Activated naive CD8-positive, alpha-beta T cell treated with anti-CD3 and anti-CD28 coated beads for 36 hours (primary cell): ENCODE measurements at places on chromosomes 5 and 9.
A peak's percentile ranks its signal among the peaks of the same experiment; 100 is the strongest.

DNA sequence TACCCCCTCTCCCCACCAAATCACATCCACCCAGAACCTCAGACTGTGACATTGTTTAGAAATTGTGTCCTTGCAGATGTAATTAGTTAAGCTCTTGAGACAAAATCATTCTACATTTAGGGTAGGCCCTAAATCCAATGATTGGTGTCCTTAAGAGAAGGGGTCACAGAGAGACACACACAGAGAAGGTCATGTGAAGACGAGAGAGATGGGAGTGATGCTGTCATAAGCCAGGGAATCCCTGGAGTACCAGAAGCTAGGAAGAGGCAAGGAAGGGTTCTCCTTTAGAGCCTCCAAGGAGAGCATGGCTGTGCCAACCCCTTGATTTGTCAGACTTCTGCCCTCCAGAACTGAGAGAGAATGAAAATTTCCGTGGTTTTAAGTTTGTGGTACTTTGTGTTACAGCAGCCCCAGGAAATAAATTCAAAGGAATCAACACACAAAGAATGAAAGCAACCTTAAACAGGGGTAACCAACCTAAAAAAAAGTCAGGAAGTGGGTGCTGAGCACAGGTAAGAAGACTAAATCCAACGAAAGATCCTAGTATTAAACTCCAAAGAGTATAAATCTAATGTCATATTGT lies 33.6 kb downstream of the TIMD4 start:
- DNase-seq: peak; percentile 7

- DNase-seq: no peak
Observed at GRCh38 chr5:176679365-176680225, 32.3 kb downstream of the TSPAN17 start.

- DNase-seq: no peak
Observed at GRCh38 chr9:132509928-132510874, 72.2 kb upstream of the BARHL1 start.

DNA sequence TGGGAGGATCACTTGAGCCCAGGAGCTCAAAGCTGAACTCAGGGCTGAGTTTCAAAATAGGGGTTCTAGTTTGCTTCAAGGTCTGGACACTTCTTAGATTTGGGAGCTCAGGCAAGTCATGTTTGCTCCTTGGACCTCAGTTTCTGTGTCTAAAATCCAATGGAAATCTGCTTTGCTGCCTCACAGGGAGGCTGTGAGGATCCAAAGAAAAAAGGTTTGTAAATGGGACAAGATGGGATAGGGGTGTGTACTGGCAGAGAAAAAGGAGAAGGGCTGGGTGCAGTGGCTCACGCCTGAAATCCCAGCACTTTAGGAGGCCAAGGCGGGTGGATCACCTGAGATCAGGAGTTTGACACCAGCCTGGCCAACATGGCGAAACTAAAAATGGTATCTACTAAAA lies 39.6 kb upstream of the SH3PXD2B start:
- DNase-seq: no peak

DNA sequence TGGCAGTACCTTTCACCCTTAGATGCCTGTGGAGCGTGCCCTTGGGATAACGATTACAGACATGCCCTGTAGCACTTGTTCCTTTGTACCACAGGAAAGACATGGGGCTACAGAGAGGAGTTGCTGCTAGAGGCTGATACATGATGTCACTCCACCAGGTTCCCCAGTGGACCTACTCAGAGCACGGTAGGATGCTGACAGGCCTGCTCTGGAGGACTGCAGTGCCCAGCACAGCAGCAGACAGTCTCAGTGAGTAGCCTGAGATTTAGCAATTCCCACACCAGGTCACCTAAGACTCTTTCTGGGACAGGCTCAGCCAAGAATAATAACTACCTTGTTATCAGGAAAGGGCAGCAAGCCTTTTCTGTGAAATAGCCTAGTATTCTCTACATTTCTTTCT lies 28.8 kb downstream of the PDE4D start:
- no peak for DNase-seq
